Left ventricle myocardium inferior (tissue), 1 donor: ENCODE measurements at places on chromosomes 1 and 21. TPM values are rescaled to one million over a fixed set of nuclear protein-coding genes. Genes with fewer than 3 reads are reported as not detected.

The MTARC1 gene
- total RNA-seq: 8.3 TPM

- no peak for DNase-seq
Measured at GRCh38 chr1:59635097-59635496, 179.7 kb upstream of the HOOK1 start.

GRCh38 chr1:119794230-119794875 lies 16.9 kb downstream of the REG4 start:
- no peak for DNase-seq

- no peak for DNase-seq
Measured at GRCh38 chr1:68969441-68969840, 472.6 kb upstream of the DEPDC1 start.

The SLC6A9 gene
- 1.2 TPM for total RNA-seq

GRCh38 chr1:56194701-56195300 lies 384.6 kb downstream of the PLPP3 start:
- no peak for DNase-seq

GRCh38 chr1:31577515-31578192 lies 1.3 kb downstream of the TINAGL1 start:
- no peak for DNase-seq

The CPT2 gene
- total RNA-seq: 31.7 TPM
